ENCODE measurements at places on chromosomes 4 and X.

- peak; percentile 50 for DNase-seq
Observed at GRCh38 chrX:48003367-48003757, 427 bp downstream of the ZNF182 start.

- peak; percentile 60 for DNase-seq
Observed at GRCh38 chr4:173288296-173288695, 45.9 kb downstream of the HMGB2 start.

GRCh38 chr4:87270144-87270543, 49.7 kb upstream of the KLHL8 start:
- peak; percentile 19 for DNase-seq

- DNase-seq = no peak
Observed at GRCh38 chr4:157587681-157588423, 367.3 kb downstream of the GRIA2 start.

DNA sequence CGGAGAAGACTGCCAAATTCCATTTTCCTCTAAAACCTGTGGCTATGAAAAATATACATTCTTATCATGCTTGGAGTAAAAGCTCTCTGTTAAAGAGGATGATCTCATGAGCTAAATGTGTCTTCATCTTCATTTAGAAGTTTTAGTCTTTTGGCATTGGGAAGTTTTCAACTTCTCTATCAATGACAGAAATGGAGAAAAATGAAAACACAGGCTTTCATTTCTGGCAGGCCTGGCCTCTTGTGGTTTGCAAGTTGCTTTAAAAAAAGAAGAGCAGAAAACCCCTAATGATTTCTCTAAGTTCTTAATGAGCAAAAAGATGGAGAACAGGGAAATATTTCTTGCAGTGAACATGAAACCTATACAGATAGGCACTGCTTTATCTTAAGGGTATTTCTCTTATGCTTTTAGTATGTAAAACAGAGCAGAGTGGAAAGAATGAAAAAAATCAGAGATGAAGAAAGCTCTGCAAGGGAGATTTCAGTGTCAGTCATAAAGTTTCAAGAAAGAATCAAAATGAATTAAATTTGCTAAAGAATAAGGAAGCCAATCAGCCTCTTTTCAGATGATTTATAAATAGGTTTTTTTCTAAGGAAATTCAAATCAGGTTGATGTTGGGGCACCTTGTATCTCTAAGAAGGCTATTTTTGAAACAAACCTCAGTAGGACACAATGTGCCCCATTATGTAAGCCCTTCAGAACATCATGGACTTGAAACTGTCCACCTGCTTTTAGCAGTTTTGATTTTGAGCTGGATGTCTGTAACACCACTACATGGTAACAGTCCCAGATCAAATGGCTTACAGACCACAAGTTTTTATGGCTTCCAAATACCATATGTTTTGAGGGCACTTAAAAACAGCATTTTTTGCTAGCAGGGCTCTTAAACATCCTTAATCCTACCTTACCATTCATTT, 225.0 kb downstream of the GRIA3 start:
- no peak for DNase-seq

DNA sequence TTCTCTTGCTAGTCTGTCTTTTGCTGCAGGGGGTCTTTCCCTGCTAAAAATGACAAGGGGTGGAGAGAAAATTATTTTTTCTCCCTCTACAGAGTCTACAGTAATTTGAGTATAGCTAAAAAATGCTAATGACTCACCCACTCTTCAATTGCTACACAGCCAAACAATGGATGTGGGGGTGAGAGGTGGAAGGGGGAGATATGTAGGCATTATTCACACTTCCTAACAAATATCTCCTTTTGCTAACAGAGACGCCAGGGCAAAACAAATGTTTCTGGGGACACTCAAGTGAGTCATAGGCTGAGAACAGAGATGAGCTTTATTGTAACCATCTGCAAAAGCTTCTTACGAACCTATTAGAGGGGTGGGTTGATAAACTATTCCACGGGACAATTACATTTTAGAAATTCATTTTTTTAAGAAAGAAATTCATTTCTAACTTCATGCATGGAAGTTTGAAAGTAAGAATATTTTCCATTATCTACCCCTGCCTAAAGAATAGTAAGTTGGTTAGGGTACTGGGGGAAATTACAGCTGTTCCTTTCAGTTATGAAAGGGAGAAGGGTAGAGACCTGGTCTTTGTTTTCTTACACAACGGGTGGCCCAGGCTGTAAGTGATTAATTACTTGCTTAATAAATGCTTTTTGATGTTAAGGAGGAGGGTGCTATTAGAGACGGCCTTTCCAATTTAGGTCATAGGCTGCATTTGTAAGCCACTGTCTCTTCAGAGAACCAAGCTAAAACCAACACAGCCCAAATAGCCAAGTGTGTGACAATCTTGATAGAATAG, 12.8 kb downstream of the SCD5 start:
- DNase-seq = peak; percentile 34

DNA sequence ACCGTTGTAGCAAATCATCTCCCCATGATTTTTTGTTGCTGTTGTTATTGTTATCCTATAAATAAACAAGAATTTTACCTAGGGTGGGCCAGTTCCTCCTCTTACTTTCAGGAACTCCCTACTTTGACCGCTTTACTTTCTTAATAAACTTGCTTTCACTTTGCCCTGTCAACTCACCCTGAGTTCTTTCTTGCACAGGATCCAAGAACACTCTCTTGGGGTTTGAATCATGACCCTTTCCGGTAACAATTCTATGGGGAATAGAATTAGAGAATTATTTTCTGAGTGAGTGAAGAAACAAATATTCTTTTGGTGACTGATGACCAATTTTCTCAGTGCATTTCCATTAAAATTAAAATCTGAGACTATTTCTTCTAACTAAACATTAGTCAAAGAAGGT, 584.0 kb upstream of the TENM3 start:
- DNase-seq = no peak

- no peak for DNase-seq
Observed at GRCh38 chr4:182126096-182126495, 117.1 kb upstream of the TENM3 start.

DNA sequence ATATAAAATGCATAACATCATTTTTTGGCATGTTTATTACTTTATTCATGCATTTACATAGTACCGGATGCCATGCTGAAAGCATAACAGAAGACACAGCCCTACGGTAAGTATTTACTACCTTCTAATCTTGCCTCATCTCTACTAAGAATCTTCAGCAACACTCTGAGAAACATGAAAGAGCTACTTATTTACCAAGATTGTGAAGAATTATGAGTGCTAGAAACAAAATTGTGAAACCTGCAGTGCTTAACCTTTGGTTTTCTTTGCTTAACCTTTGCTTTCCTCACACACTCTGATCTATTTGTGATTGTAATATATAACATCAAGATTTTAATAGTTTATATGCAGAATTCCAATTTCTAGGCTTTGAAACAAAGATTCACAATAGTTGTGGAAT, 7.4 kb downstream of the ANTXR2 start:
- no peak for DNase-seq

DNA sequence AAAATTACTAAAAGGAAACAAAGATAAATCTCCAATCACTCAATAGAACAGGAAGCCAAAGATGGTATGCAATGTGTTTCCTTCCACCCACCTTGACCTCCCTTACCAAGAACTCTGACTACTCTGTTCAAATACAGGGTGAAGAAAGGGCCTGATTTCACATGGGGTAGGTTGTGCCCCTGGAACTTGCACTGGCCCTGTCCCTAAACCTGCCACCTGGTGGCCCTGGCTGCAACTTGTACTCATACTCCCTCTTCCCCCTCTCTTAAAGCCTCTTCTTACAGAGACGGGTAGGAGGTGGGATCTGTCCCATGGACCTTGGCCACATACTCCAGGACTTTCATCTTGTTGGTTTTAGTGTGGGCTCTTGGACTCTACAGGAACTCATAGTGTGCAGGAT, 17.3 kb upstream of the TMEM185A start:
- DNase-seq = peak; percentile 53

DNA sequence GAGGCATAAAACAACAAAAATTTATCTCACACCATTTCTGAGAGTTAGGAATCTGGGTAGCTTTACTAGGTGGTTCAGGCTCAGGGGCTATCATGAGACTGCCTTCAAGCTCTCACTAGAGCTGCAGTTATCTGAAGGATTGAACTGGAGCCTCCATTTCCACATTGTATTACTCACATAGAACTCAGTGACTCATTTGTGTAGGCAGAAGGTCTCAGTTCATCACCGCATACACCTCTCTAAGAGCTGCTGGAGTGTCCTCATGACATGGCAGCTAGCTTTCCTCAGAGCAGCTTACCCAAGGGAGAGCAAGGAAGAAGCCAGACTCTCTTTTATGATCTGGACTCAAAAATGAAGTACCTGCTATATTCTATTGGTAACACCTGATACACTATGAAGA, 389.2 kb downstream of the IQCM start:
- DNase-seq = no peak

DNA sequence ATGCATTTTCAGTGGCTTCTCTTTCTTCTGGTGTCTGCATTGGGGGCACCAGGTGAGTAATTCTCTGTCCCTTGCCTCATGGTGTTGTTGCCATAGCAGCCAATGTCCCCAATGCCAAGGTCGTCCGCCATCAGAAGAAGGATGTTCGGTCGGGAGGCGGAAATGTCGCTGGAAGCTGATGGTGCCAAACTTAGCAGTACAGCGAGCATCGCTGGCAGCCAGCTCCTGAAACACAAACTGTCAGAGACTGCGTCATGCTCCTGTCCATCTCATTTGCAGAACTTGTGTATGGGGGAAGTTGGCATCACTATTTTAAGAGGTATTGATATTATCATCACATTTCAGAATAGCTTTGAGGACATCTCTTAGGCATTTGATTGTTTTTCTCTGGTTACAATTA, 29.1 kb upstream of the ARSD start:
- DNase-seq = no peak

GRCh38 chr4:163378661-163379060, 35.0 kb downstream of the NPY5R start:
- DNase-seq = no peak

DNA sequence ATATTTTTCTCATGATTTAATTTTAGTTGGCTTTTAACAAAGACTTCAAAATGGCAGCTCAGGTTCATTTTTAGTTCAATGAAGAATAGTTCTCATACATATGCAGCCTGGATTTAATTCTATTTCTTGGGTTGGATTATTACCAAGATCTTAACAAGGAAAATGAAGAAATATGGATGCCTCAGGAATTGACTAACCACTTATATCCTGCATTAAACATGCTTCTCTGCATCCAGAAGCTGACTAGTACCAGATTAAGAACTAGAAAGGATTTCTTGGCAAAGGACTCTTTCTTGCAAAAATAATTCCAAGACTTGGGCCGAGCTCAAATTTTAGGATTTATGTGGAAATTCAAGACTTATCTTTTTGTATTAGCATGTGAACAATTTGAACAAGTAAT, 5.6 kb upstream of the KLHL2 start:
- DNase-seq = no peak

DNA sequence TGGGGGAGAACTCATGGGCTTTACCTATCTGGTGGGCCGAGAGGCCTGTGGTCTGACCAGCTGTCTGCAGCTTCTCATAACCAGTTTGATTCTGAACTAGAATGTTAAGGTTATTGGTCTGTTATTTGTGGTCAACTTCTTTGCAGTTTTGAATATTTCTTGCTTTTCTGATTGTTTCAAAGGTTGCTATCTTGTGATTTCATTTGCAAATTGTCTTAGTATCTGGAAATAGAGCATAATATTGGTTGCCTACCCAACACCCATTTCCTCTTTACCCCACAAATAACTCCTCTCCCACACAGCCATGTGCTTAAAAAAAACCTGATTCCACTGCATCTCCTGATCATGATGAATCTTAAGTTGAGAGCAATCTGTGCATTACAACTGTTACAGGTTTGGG, 39.1 kb upstream of the BMP2K start:
- DNase-seq = no peak

DNA sequence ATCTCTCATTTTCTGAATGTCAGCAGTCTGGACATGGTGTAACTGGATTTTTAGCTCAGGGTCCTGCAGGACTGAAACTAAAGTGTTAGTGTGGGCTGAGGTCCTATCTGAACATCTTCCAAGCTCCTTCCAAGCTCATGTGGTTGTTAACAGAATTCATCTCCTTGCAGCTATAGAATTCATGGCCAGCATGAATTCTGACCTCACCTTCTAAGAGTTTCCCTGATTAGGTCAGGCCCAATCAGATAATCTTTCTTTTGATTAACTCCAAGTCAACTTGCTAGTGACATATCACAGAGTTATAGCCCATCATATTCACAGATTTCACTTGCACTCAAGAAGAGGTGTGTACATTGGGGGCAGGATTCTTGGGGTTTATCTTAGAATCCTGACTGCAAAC, 59.5 kb downstream of the LIMCH1 start:
- DNase-seq = no peak

DNA sequence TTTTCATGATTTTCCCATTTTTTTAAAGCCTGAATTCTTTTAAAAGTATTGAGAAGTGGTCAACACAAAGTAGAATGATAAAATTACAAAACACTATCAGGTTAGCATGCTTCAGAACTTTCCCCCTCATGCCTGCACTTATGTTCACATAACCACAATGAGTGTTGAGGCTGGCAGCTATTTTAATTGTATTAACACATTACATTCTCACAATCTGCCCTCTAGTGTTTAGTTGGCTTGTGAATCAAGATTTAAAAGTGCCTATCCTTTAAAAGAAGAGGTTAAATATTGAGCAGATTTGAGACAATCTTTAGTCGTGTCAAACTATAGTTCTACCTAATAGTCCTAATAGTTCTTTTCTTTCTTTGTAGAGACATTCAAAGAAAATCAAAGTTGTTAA, 93.6 kb upstream of the NAP1L5 start:
- peak; percentile 3 for DNase-seq

DNA sequence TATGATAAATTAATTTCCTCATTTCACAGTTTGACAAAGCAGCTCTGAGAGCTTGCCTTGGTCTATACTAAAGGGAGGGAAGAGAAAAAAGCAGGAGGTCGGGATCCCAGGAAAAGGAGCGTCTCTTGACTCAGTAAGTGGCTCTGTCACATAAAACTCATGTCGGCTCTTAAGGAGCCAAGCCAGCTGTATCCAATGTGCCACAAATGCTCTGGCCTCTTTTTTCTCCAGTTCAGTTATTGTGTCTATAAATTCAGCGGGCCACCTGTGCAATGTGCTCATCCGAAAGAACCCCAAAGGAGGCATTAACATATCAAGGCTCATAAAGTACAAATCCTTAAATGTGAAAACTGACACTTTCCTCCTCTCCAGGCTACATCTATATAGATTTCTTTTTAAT, 337.7 kb upstream of the FAM241A start:
- DNase-seq = no peak

Data from H7 (cell line).